ENCODE measurements at places on chromosomes 7 and 10.

- DNase-seq = peak; percentile 34
These were observed 26.7 kb upstream of the CD36 start for GRCh38 chr7:80611779-80612178.

DNA sequence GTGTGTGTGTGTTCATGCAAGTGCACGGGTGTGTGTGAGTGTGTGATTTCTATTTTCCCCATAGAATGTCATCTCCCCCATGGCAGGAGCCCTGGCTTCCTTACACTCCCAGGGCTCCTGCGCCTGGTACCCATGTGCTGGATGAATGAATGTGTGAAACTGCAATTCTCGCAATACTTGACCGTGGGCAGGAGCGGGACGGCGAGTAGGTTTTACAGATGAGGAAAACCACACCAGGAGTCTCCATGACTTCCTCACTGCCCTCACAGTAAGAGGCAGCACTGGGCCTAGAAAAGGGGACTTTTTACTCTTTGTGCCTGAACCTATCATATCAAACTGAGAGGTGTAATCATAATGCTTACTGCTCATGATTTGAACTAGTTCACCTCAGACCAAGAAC, 167.6 kb upstream of the FRMD4A start:
- DNase-seq = no peak

- DNase-seq = no peak
These were observed 19.3 kb downstream of the UNCX start for GRCh38 chr7:1251796-1252539.

GRCh38 chr7:11331128-11332102, 357.7 kb downstream of the PHF14 start:
- DNase-seq = no peak

- DNase-seq = no peak
These were observed 1.9 kb downstream of the SAP25 start for GRCh38 chr7:100571829-100572116.

GRCh38 chr7:155590215-155591018, 44.1 kb upstream of the CNPY1 start:
- no peak for DNase-seq

DNA sequence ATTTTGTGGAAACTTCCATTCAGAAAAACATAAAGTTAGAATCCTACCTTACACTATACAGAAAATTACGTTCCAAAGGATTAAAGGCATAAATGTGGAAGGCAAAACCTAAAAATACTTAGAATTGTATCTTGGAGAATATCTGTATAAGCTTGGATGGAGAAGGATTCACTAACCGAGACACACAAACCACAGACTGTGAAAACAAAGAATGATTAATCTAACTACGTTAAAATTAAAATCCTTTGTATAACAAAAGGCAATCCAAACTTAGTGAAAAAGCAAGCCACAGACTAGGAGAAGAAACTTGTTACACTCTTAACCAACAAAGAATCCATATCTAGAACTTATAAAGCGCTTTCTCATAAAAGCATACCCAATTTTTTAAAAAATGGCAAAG, 678.8 kb downstream of the INHBA start:
- DNase-seq = no peak

DNA sequence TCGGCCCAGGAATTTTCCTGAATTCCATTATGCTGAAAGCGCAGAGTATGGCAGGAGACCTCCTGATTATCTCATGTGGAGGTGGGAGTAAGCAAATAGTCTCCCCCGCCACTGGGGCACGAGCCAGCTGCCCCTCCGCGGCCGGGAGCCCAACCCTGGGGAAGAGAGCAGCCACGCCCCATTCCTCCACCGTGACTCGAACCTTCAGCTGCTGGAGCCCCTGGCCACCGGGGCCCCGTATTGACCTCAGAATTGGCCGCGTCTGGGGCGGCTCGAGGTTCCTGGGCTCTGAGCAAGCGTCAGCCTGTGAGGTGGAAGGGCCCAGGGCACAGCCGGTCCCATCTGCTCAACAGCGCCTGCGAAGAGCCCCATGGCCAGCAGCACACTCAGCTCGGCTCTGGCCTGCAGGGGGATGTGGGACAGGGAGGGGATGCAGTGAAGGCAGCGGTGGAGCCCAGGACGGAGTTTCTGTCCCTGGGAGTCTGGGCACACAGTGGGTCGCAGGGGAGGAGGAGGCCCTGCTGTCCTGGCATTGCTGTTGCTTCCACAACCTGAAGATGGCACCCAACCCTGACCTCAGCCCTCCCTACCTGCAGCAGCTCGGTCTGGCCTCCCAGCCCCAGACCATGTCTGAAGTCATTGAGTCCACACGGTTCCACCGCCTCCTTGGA, 97.8 kb downstream of the CHST15 start:
- DNase-seq = no peak

DNA sequence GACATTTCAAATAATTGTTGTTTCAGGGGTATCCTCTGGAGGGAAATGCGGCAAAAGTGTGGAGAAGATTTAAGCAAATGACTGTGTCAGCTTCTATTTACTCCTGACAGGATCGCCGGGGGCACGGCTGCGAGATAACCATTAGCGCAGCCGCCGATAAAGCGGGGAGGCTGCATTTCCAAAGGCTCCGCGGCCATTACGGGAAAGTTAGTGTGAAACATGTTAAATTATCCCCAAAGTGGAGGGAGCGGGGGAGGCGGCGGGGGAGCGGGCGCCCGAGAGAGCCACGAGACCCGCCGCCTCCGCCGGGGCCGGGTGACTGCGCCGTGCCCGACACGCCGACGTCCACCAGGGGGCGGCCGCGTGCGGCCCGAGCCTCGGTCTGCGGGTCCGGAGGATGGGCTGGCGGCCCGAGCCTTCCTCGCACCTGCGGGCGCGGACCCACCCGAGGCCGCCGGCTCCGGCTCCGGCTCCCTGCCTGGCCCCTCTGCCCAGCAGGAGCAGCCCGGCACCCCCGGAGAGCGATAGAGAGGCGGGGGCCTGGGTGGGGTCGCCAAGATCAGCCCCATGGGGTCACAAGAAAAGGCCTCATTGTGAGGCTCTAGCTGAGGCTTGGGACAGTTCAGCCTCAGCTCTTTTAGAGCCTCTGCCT, 74.4 kb upstream of the PAX2 start:
- no peak for DNase-seq

DNA sequence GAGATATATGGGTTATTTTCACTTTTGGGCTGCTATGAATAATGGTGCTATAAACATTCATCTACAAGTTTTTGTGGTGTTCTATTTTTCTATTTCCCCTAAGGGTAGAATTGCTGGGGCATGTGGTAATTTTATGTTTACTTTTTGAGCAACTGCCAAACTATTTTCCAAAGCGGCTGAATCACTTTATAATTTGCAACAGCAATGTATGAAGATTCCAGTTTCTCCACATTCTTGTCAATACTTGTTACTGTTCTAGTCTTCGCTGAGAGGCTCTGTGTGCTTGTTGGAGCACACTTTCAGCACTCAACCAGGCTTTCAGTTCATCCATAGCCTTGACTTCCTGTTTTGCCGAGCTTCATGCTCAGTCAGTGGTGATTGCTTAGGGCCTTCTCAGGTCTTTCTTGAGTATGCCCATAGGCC, 39.0 kb downstream of the ADK start:
- DNase-seq = no peak

DNA sequence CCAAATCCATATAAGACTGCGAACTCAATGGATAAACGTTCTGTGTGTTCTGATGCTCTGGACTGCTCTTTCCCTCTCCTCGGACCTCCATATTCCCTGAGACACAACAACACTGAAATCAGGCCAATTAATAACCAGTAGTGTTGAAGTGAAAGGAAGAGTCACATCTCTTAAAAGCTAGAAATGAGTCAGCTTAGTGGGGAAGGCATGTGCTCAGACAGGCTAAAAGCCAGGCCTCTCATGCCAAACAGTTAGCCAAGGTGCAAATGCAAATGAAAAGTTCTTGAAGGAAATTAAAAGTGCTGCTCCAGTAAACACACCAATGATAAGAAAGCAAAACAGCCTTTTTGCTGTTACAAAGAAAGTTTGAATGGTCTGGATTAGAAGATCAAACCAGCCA, 29.3 kb downstream of the TNS3 start:
- no peak for DNase-seq

GRCh38 chr7:16421333-16422102, at the start of gene CRPPA:
Gene CRPPA, minus strand, starts transcription at chr7:16421538. Its CDS starts 216 bp downstream, at chr7:16421322.
- no peak for DNase-seq

- no peak for DNase-seq
These were observed 16.8 kb upstream of the CCDC172 start for GRCh38 chr10:116307455-116307854.

GRCh38 chr7:77465256-77465655, 49.1 kb upstream of the GSAP start:
- no peak for DNase-seq

- DNase-seq = no peak
These were observed 44.9 kb downstream of the SMURF1 start for GRCh38 chr7:99098824-99099498.

DNA sequence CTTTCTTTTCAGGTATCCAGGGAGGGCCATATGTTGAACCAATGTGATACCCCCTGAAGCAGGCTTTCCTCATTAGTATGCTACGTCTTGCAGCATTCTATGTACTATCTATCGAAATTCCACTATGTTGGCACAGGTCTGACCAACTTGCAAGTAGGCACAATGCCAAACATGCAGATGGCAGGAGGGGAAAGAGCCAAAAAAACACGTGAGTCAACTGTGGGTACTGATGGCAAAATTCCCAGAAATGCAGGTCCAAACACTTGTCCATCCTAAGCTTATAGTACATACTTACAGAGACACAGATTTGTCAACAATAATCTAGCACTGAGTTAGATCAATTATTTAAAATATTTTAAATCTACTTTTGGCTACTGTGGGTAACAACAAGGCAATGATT, 394.9 kb downstream of the DGKB start:
- no peak for DNase-seq

- no peak for DNase-seq
These were observed 100.6 kb upstream of the GLCCI1 start for GRCh38 chr7:7867846-7868571.
